Ovary (tissue), 10 donors: ENCODE measurements at places on chromosomes 16 and 17. TPM values are rescaled to one million over a fixed set of nuclear protein-coding genes. Genes with fewer than 3 reads are reported as not detected.

GRCh38 chr17:76673729-76674128 is 30.2 kb upstream of the ST6GALNAC1 start:
- H3K4me1 ChIP-seq: peaks cover 8% of the 10 kb centered on the region
- H3K27ac ChIP-seq: no peak overlapping the region
- no peaks in the 10 kb centered on the region for H3K36me3 ChIP-seq
- no peaks in the 10 kb centered on the region for H3K27me3 ChIP-seq
- H3K4me3 ChIP-seq: no peak overlapping the region

- H3K27ac ChIP-seq: peak overlapping the region; percentile 39
- peaks cover 7% of the 10 kb centered on the region for H3K4me1 ChIP-seq
- H3K4me3 ChIP-seq: peak overlapping the region; percentile 73
- H3K27me3 ChIP-seq: no peaks in the 10 kb centered on the region
Measured at GRCh38 chr16:88570691-88571092, 489 bp downstream of the ZC3H18 start.

DNA sequence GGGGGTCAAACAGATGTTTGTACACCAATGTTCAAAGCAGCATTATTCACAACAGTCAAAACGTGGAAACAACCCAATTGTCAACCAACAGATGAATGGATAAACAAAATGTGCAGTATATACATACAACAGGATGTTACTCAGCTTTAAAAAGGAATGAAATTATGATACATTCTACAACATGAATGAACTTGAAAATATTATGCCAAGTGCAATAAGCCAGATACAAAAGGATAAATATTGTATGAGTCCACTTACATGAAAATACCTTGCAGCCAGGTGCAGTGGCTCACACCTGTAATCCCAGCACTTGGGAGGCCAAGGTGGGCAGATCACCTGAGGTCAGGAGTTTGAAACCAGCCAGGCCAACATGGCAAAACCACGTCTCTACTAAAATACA is 39.9 kb downstream of the UBE2G1 start:
- no peaks in the 10 kb centered on the region for H3K27me3 ChIP-seq
- H3K27ac ChIP-seq: no peak overlapping the region
- H3K36me3 ChIP-seq: no peaks in the 10 kb centered on the region
- no peaks in the 10 kb centered on the region for H3K4me1 ChIP-seq

DNA sequence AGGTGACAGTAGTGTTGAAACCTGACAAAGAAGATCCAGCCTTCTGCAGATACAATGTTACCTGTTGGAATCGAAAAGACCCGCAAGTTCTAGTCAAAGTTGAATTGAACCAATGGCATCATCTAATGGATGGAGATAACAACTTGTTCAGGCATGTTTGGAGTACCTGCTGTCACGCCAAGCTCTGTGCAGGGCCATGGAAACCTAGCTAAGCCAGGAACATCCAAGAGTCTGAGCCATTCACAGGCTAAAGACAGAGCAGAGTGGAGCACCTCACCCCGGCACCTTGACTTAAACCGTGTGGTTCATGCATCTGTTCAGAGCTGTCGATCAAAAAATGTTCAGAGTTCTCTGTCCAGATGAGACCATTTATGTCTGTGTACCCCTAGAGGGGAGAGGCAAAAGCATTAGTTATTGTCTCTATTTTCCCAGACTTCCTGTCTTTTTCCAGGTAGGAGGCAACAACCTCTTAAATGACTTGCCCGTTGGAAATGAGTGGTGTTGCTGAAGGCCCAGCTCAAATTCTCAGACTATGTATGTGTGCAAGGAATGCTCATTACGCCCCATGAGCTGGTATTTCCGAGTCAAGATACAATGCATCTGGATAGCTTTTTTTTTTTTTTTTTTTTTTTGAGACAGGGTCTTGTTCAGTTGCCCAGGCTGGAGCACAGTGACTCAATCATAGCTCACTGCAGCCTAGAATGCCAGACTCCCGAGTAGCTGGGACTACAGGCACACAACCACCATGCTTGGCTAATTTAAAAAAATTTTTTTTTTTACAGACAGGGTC is 44.9 kb upstream of the XYLT1 start:
- H3K4me3 ChIP-seq: no peak overlapping the region
- no peak for DNase-seq
- no peaks in the 10 kb centered on the region for H3K27me3 ChIP-seq
- no peak overlapping the region for H3K27ac ChIP-seq
- H3K4me1 ChIP-seq: no peaks in the 10 kb centered on the region
- no peaks in the 10 kb centered on the region for H3K36me3 ChIP-seq

- no peaks in the 10 kb centered on the region for H3K36me3 ChIP-seq
- peaks cover 2% of the 10 kb centered on the region for H3K4me1 ChIP-seq
- no peak for DNase-seq
- H3K27me3 ChIP-seq: no peaks in the 10 kb centered on the region
Measured at GRCh38 chr16:66166490-66166889, 200.0 kb upstream of the CDH5 start.

- H3K4me3 ChIP-seq: no peak overlapping the region
- no peak for DNase-seq
- no peak overlapping the region for H3K27ac ChIP-seq
- H3K36me3 ChIP-seq: no peaks in the 10 kb centered on the region
- H3K4me1 ChIP-seq: peaks cover 1% of the 10 kb centered on the region
Measured at GRCh38 chr16:79334127-79334526, 266.4 kb downstream of the MAF start.

DNA sequence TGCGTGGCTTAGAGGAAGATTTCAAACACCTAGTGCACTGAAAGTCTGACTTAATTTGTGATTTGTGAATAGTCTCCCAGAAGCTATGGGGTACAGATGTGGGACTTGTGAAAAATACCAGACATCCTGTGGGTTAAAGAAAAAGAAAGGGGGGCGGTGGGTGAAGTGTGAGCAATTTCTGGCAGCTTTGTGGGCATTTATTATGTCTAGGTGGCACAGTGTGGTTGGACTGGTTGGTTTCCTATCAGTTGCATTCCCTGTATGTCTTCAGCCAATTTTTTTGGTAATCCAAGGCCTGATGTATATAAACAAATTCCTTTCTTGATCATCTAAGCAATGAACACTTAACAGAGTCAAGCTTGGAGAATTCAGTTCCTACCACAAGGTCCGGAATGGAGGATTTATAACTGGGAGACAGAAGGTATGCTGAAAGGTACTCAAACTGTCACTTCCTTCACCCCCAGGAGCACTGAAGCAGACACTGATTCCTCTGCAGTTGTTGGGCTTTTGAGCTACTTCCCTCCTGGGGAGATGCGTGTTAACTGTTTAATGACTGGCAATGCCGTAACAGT is 211.6 kb downstream of the WWOX start:
- H3K4me3 ChIP-seq: no peak overlapping the region
- H3K4me1 ChIP-seq: no peaks in the 10 kb centered on the region
- no peaks in the 10 kb centered on the region for H3K27me3 ChIP-seq
- DNase-seq: no peak

DNA sequence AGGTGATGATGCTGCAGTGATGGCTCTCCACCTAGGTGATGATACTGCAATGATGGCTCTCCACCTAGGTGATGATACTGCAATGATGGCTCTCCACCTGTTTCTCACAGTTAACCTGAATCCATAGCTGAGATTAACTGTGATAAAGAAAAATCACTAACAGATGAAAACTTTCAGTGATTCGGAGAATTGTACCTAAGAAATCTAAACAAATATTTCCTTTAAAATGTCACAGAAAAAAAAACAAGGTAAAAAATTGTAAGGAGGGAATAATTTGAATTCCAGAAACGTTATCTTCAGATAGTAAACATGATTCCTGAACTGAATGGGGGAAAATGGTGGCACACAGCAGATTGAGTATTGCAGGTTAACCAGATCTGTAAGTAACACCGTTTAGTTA is 113.4 kb downstream of the MAP2K4 start:
- DNase-seq: no peak
- no peak overlapping the region for H3K4me3 ChIP-seq
- H3K4me1 ChIP-seq: no peaks in the 10 kb centered on the region
- no peak overlapping the region for H3K27ac ChIP-seq
- no peaks in the 10 kb centered on the region for H3K36me3 ChIP-seq
- H3K27me3 ChIP-seq: no peaks in the 10 kb centered on the region

Gene ALOX15
- total RNA-seq: 0.07 TPM

GRCh38 chr17:73589363-73589980 is 54.8 kb downstream of the SDK2 start:
- H3K36me3 ChIP-seq: no peaks in the 10 kb centered on the region
- no peak for DNase-seq
- H3K27ac ChIP-seq: no peak overlapping the region
- H3K4me3 ChIP-seq: no peak overlapping the region
- no peaks in the 10 kb centered on the region for H3K4me1 ChIP-seq

Gene GNGT2
- 0.48 TPM for total RNA-seq

- H3K36me3 ChIP-seq: no peaks in the 10 kb centered on the region
- H3K4me3 ChIP-seq: no peak overlapping the region
- H3K4me1 ChIP-seq: no peaks in the 10 kb centered on the region
Measured at GRCh38 chr17:18141210-18141803, 32.8 kb downstream of the MYO15A start.

Gene NOMO2
- total RNA-seq: 36.4 TPM

DNA sequence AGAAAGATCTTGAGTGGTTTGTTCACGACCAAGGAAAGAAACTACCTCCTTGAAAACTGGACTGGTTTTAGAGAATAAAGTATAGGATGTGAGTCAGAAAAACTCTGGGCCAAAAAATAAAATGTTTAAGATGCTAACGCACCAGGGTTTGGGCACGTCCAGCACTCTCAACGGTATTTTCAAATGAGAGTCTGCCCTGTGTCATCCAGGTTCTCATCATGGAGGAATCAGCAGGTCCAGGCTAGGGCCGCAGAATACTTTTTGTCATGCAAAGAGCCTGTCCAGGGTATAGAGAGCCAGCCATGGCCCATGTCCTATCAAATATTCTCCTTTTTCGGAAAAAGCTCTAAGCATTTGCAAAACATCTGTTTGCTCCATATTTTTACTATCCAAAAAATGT is 2.4 kb downstream of the NXN start:
- no peak overlapping the region for H3K4me3 ChIP-seq
- H3K36me3 ChIP-seq: no peaks in the 10 kb centered on the region
- H3K4me1 ChIP-seq: peaks cover 1% of the 10 kb centered on the region
- no peak for DNase-seq
- H3K27ac ChIP-seq: no peak overlapping the region
- no peaks in the 10 kb centered on the region for H3K27me3 ChIP-seq

GRCh38 chr16:1345087-1345486 is 6.6 kb downstream of the TSR3 start:
- H3K27ac ChIP-seq: no peak overlapping the region
- no peak overlapping the region for H3K4me3 ChIP-seq
- DNase-seq: no peak
- H3K27me3 ChIP-seq: no peaks in the 10 kb centered on the region
- peaks cover 3% of the 10 kb centered on the region for H3K4me1 ChIP-seq

Gene IGF2BP1
- total RNA-seq: 1.0 TPM

Gene TELO2
- 36.8 TPM for total RNA-seq

- H3K27ac ChIP-seq: peak overlapping the region; percentile 18
- peak; percentile 89 for DNase-seq
- H3K36me3 ChIP-seq: no peaks in the 10 kb centered on the region
- peak overlapping the region; percentile 100 for H3K4me3 ChIP-seq
Measured at GRCh38 chr17:78253946-78254672, 22.7 kb downstream of the TMEM235 start.

Gene NRN1L
- total RNA-seq: 3.8 TPM

- H3K4me1 ChIP-seq: no peaks in the 10 kb centered on the region
- peak; percentile 69 for DNase-seq
- H3K36me3 ChIP-seq: no peaks in the 10 kb centered on the region
- H3K4me3 ChIP-seq: peak overlapping the region; percentile 17
Measured at GRCh38 chr17:31318298-31318801, 3.1 kb downstream of the EVI2A start.

DNA sequence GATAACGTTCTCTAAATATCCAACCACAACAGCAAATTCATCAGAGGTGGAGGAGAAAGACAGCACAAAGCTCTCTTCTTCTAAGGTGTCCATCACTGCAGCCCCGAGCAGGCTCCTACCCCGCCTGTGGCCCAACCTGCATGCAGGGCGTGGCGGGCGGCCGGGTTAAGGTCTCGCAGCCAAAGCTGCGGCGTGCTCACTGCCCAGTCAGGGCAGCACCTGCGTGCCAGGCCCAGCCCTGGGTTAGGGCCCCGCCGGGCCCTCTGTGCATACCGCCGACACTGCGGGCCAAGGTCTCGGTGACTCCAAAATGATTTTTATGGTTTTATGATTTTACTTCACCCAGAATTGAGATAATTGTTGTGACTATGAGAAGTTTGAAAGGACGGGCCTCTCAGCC is 57.8 kb downstream of the FOXK2 start:
- H3K27ac ChIP-seq: no peak overlapping the region
- H3K4me1 ChIP-seq: no peaks in the 10 kb centered on the region
- H3K27me3 ChIP-seq: no peaks in the 10 kb centered on the region
- H3K36me3 ChIP-seq: no peaks in the 10 kb centered on the region
- no peak for DNase-seq

Gene ADAD2
- not detected for total RNA-seq

Gene KRTAP4-1
- total RNA-seq: not detected

DNA sequence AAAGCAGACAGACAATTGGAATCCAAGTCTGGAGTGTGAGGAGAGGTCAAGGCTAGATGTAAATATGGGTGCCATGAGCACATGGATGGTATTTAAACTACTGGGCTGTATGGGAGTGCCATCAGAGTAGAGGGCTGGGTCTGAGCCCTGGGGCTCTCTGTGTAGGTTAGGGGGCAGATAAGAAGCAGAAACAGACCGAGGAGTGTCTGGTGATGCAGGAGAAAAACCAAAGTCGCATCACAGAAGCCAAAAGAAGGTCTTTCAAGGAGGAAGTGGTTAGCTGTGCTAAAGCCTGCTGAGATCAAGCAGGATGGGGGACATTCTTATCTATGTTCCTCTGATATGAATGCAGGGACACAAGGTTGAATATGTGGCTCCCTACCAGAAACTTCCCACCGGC is 1.9 kb downstream of the TSEN54 start:
- H3K36me3 ChIP-seq: no peaks in the 10 kb centered on the region
- DNase-seq: no peak
- no peaks in the 10 kb centered on the region for H3K27me3 ChIP-seq
- no peak overlapping the region for H3K4me3 ChIP-seq
- H3K27ac ChIP-seq: no peak overlapping the region

- H3K36me3 ChIP-seq: no peaks in the 10 kb centered on the region
- H3K4me1 ChIP-seq: peaks cover 4% of the 10 kb centered on the region
- no peak overlapping the region for H3K4me3 ChIP-seq
- H3K27me3 ChIP-seq: no peaks in the 10 kb centered on the region
Measured at GRCh38 chr17:39621523-39622379, 5.0 kb upstream of the PPP1R1B start.

DNA sequence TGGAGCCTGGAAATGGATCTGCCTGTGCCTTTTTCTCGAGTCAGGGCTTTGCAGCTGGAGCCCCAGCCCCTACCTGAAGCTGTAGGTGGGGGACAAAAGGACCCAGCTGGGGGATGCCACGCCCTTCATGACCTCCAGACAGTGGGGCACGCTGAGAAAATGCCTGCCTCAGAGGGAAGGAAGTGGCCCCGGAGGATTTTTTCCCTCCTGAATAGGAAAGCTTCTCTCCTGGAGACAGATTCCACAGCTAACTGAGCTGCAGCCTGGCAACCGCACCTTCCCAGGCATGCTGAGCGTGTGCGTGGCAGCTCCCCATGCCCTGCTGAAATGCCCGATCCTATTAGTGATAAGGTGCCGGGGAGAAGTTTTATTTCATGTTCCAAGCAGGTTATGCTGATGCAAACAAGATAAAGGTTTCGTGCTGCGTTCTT is 58.0 kb downstream of the AIPL1 start:
- H3K4me3 ChIP-seq: no peak overlapping the region
- no peaks in the 10 kb centered on the region for H3K36me3 ChIP-seq

Gene RGS11
- total RNA-seq: 1.7 TPM

GRCh38 chr16:27880287-27880686 is 183.2 kb downstream of the GSG1L start:
- H3K4me1 ChIP-seq: no peaks in the 10 kb centered on the region
- DNase-seq: no peak
- H3K36me3 ChIP-seq: no peaks in the 10 kb centered on the region
- H3K27me3 ChIP-seq: no peaks in the 10 kb centered on the region
- H3K4me3 ChIP-seq: no peak overlapping the region
